ENCODE measurements at places on chromosomes 3 and 15.

DNA sequence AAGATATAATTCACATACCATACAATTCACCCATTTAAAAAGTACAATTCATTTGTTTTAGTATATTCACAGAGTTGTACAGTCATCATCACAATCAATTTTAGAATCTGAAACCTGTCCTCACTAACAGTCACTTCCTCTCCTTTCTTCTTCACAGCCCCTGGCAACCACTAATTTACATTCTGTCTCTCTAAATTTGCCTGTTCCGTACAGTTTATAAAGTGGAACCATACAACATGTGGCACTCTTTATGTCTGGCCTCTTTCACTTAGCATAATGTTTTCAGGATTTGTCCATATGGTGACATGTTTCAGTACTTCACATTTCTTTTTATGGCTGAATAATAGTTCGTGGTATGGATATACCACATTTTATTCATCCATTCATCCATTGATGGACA lies 22.7 kb downstream of the ERICH6 start:
- no peak for DNase-seq

DNA sequence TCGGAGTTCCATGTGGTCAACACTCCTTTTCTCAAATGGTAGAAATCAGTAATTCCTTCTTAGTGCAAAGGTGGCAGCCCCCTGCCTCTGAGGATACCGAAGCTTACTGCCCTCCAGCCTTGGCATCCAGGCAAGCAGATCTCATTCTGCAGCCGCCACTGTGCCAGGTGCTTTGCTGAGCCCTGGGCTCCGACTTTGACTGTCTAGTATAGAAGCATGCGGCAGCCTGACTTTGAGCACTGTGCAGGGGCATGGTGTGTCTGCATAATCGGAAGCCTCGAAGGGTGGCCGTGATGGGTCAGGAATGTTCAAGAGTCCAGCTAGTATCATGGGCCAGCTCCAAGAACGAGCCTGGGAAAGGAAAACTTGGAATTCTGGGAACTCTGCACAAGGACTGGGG lies 39.7 kb downstream of the ABTB1 start:
- DNase-seq: no peak

- no peak for DNase-seq
These were observed 37.0 kb downstream of the FEM1B start for GRCh38 chr15:68314563-68314962.

DNA sequence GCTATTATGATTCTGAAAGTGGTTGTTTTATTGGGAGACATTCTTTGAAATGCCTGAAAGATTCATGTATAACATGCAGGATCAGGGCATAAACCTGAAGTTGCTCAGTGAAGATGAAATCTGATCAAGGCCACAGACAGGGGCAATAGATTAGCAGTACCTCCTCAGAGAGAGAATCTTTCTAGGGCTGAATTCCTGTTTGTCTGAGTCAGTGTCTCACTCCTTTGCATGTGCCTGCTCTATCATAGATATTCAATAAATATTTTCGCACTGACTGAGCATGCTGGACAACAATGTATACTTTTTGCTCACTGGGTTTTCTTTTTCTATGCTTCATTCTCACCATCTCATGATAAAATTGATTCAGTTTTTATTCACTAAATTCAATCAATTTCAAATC lies 49.8 kb upstream of the PFN2 start:
- DNase-seq: no peak

DNA sequence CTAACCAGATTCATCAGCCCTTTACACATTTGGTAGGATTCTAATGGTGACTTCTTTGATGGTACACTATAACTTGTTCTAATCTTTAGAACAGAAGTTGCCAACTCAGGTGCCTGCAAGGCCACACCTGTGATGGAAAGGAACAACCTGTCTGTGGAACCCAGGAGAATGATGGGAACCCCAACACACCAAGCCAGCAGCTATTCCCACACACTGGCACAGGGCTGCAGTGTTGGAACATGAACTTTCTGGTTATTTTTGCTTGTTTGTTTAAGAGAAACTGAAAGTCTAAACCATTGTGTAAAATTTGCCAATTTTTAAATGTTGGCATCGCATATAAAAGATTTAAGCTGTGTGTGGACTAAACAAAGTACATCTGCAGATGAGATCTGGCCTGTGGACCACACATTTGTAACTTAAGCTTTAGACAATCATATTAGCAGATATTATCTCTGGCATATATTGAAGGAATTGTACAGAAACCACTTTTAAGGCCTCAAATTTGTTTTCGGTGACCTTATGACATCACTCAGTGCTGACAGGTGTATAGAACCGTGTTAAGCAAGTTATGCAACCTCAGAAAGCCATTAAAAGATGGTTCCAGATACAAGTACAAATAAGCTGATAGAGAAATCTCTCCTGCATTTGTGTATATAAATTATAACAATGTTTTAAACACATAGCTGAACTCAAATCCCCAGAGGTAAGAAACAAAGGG lies 242.9 kb downstream of the SLC9A9 start:
- DNase-seq: no peak

GRCh38 chr3:15982667-15983196 lies 185.0 kb upstream of the ANKRD28 start:
- DNase-seq: peak; percentile 74

- peak; percentile 16 for DNase-seq
These were observed 14.7 kb downstream of the IDH2 start for GRCh38 chr15:90087454-90088154.

DNA sequence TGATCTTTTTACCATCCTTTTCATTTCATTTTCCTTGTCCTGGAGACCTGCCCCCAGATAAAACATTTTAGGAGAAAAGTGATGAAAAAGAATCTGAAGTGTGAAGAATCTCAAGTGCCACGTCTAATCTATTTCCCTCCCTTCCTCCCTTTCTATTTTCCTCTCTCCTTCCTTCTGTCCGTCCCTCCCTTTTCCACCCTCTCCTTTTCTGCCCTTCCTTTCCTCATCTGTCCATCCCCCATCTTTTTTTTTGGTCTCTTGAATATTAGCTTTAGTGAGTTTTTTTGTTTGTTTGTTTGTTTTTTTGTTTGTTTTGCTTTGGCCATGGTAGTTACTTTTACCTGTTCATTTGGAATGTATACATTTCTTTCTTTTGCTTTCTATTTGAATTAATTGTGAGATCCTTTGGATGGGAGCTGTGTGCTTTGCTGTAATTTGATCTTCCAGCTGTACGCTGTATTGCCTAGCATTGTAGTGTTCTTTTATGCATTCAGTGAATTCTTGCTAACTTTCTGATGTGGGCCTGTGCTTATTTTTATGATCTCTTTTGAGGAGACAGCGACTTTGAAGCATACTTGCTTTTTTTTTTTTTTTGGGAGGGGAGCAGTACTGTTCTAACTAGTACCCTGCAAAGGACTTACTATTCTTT lies 19.2 kb downstream of the CDIN1 start:
- DNase-seq: no peak

GRCh38 chr15:74716651-74717050 lies 8.7 kb downstream of the CYP1A1 start:
- no peak for DNase-seq

GRCh38 chr15:63442080-63442479 lies 60.4 kb upstream of the CA12 start:
- no peak for DNase-seq

DNA sequence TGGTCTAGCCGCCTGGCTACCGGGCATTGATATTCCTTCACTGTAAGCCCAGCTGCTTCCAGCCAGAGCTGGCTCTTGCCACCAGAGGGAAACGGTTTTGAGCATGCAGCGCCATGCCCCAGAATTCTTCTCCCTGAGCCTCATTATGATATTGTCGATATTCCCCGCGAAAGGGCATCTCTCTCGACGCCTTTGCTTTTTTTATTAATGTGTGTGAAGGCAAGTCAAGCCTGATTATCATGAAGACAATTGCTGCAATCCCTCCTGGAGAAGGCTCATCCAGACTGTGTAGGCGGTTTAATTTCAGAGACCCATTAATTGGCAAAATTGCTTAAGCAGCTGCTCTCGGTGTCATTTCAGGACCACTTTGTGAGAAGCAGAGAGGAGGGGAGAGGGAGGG lies 321.2 kb upstream of the TLE3 start:
- DNase-seq: no peak

- no peak for DNase-seq
These were observed 57.6 kb upstream of the MEX3B start for GRCh38 chr15:82103468-82103867.

GRCh38 chr3:127729556-127730056 lies 56.9 kb downstream of the ABTB1 start:
- DNase-seq: peak; percentile 97

DNA sequence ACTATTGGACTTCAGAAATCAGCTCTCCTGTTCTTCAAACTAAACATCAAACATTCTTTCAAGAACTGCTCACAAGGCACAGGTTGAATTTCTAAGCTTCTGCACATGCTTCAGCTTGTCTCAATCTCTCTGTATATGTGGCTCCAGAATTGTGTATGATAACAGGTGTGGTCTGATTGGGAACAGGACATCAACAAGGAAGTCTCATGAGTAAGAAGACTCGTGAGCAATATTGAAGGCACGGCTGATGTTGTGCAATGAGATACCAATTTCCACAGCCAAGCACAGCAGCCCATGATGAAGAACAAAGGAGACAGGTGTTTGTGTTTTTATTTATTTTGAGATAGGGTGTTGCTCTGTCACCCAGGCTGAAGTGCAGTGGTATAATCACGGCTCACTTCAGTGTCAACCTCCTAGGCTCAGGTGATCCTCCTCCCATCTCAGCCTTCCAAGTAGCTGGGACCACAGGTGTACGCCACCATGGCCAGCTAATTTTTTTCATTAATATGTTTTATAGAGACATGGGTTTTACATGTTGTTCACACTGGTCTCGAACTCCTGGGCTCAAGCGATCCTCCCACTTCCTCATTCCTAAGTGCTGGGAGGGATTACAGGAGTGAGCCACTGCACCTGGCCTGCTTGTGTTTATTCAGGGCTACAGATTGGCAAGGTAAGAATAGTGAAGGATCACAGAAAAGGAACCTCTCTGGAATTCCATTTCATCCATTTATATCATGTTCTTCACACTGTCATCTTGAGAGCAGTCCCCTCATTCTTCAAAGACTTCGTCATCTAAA lies 32.2 kb upstream of the ABHD17C start:
- DNase-seq: no peak

- DNase-seq: no peak
These were observed 71.1 kb upstream of the GK5 start for GRCh38 chr3:142296507-142296906.

DNA sequence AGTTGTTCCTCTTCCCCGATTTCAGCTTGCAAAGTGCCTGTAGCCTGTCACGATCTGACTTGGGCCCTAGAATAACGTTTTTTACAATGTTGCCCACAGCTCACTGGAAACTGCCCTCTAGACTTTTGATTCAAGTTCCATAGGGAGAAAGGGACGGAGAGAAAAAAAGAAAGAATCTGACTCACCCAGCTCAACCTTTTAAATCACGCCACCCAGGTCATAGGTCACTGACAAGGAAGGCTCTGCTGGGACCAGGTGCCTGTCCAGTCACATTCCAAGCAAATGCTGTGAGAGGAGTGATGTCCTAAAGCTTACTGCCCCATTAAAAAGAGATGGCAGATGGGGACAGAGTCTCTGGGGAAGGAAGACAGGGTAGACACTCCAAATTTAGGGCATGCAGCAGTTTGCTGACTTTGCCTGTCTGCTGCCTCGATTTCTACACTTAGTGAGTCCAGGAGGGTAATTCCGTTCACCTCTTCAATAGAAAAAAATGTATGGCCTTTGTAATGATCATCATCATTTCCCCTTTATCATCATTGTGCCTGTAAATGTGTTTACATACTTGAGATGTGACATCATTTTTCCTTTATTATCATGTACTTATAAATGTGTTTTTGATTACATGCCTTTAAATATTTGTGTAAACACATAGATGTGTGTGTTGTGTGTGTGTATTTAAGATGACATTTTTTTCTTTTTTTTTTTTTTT lies 8.4 kb upstream of the MYO1E start:
- no peak for DNase-seq

DNA sequence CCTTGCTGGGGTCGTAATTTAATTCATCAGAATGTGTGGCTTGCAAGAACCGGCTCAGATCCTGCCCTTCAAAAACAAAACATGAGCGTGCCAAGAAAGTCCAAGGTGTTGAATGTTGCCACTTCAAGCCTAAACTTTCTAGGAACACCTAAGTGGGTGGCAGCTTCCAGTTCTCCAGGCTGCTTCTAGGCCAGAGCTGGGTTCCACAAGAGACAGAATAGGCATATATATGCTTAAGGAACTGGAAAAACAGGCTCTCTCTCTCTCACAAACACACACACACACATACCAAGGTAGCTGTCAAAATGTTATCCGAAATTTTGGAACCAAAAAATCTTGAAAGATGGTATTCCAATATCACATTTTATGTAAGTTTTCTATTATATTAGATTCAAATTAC lies 890 bp upstream of the ADIPOQ start:
- DNase-seq: no peak
